ENCODE measurements at places on chromosomes 1 and 21. TPM values are rescaled to one million over a fixed set of nuclear protein-coding genes. Genes with fewer than 3 reads are reported as not detected.

The CFHR2 gene
- total RNA-seq = not detected

The PLEKHN1 gene
- 4.9 TPM for total RNA-seq

The OPTC gene
- not detected for total RNA-seq

The RAD54L gene
- total RNA-seq = 11.2 TPM

The SERPINC1 gene
- 0.07 TPM for total RNA-seq

The TCHH gene
- 0.25 TPM for total RNA-seq

The IVL gene
- total RNA-seq = not detected
